Activated CD8-positive, alpha-beta T cell treated with anti-CD3 and anti-CD28 coated beads, Interleukin-2, amount 10 ng/mL, durations not matched to agents 7 days and 5 days (primary cell): ENCODE measurements at places on chromosomes 7 and 10. TPM values are rescaled to one million over a fixed set of nuclear protein-coding genes. Genes with fewer than 3 reads are reported as not detected.

DNA sequence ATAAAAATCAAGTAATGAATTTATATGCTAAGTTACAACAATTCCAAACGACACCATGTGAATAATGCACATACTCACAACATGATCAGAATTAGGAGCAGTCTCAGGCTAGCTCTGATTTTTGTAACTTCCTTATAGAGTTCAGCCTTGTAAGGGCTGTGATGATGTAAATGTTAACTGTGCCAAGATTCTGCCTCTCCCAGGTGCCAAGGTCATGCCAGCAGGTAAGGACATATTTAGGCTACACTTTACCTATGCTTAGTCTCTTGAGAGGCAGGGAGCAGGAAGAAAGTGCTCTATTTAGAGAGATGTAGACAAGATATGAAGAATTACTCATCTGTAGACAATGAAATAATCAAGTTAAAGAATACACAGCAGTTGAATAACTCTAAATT is 53.6 kb upstream of the AGR3 start:
- H3K36me3 ChIP-seq = peaks cover 4% of the 10 kb centered on the region
- peaks cover 54% of the 10 kb centered on the region for H3K4me1 ChIP-seq
- no peak overlapping the region for H3K27ac ChIP-seq
- no peak overlapping the region for H3K4me3 ChIP-seq

GRCh38 chr7:44114586-44115310 is 8.6 kb downstream of the POLD2 start:
- no peaks in the 10 kb centered on the region for H3K27me3 ChIP-seq
- peaks cover 35% of the 10 kb centered on the region for H3K36me3 ChIP-seq
- H3K4me3 ChIP-seq = no peak overlapping the region
- no peak overlapping the region for H3K27ac ChIP-seq
- peaks cover 9% of the 10 kb centered on the region for H3K4me1 ChIP-seq

- DNase-seq = no peak
- no peak overlapping the region for H3K4me3 ChIP-seq
- H3K27me3 ChIP-seq = peaks cover 11% of the 10 kb centered on the region
- no peak overlapping the region for H3K27ac ChIP-seq
- H3K4me1 ChIP-seq = no peaks in the 10 kb centered on the region
These were observed 25.1 kb upstream of the LAMB1 start for GRCh38 chr7:108028111-108028510.

- no peaks in the 10 kb centered on the region for H3K27me3 ChIP-seq
- DNase-seq = no peak
- no peak overlapping the region for H3K27ac ChIP-seq
These were observed 107.5 kb downstream of the DOCK1 start for GRCh38 chr10:127012769-127013152.

DNA sequence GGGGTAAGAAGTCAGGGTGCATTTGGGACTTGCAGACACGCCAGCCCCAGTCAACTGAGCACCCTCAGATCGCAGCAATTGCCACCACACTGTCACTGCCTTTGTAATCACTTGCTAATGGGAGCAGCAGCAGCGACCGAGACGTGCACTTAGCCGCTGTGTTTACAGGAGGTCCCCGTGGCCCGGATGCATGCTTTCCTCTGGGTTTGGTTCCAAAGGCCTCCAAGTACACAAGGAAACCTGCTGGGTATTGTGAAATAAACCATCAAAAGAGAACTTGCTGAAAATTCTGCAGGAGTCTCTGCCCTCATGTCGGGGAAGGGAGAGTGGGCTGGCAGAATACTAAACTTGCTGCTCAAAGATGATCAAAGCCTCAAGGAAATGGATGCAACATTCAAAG is 341.7 kb downstream of the DNAJB6 start:
- DNase-seq = no peak
- no peak overlapping the region for H3K4me3 ChIP-seq
- no peak overlapping the region for H3K27ac ChIP-seq
- H3K27me3 ChIP-seq = peaks cover 60% of the 10 kb centered on the region
- H3K4me1 ChIP-seq = peaks cover 9% of the 10 kb centered on the region

- H3K4me1 ChIP-seq = no peaks in the 10 kb centered on the region
- H3K27ac ChIP-seq = no peak overlapping the region
These were observed 123.8 kb downstream of the KCNMA1 start for GRCh38 chr10:77513781-77514331.

- no peak overlapping the region for H3K4me3 ChIP-seq
- no peak overlapping the region for H3K27ac ChIP-seq
- peak; percentile 40 for DNase-seq
- H3K36me3 ChIP-seq = peaks cover 4% of the 10 kb centered on the region
These were observed 24.0 kb upstream of the PAPSS2 start for GRCh38 chr10:87635498-87636312.

KCP gene
- total RNA-seq = 0.21 TPM

BTBD16 gene
- total RNA-seq = not detected

LEP gene
- total RNA-seq = not detected

DRGX gene
- total RNA-seq = not detected

PPP1R17 gene
- total RNA-seq = not detected

MYPN gene
- total RNA-seq = not detected

VSIR gene
- 127 TPM for total RNA-seq
